Fibroblast of villous mesenchyme (primary cell): ENCODE measurements at places on chromosomes 1 and 21. TPM values are rescaled to one million over a fixed set of nuclear protein-coding genes. Genes with fewer than 3 reads are reported as not detected.

Gene TNFRSF1B
- total RNA-seq: 8.7 and 25.9 TPM in 2 replicates

Gene SPSB1
- 20.7 and 48.6 TPM in 2 replicates for total RNA-seq

Gene APOBEC4
- not detected in 2 replicates for total RNA-seq

Gene CYP4Z1
- not detected in 2 replicates for total RNA-seq

Gene ATP6V1G3
- total RNA-seq: 0.43 TPM in 1 of 2 replicates, not detected in the other

Gene TMEM240
- 2.2 and 2.3 TPM in 2 replicates for total RNA-seq

Gene TFF1
- not detected in 2 replicates for total RNA-seq

Gene IGSF21
- total RNA-seq: not detected in 2 replicates

Gene FCER1G
- 0.43 TPM in 1 of 2 replicates, not detected in the other for total RNA-seq

Gene LMO4
- 44.1 and 70.8 TPM in 2 replicates for total RNA-seq

Gene TNFSF18
- total RNA-seq: 2.9 and 11.2 TPM in 2 replicates

Gene ARHGEF16
- total RNA-seq: 0.86 and 0.97 TPM in 2 replicates

Gene RERE
- 51.4 and 56.0 TPM in 2 replicates for total RNA-seq

Gene FCGR3A
- not detected in 2 replicates for total RNA-seq

Gene RPTN
- not detected in 2 replicates for total RNA-seq

Gene RNASEL
- 4.5 and 9.1 TPM in 2 replicates for total RNA-seq

Gene CHI3L1
- total RNA-seq: 15.8 and 136 TPM in 2 replicates

Gene LENEP
- total RNA-seq: 0.32 and 0.43 TPM in 2 replicates

Gene MOB3C
- total RNA-seq: 5.2 and 8.6 TPM in 2 replicates

Gene AJAP1
- total RNA-seq: under 0.01 and 0.64 TPM in 2 replicates

Gene GDAP2
- total RNA-seq: 18.7 and 34.5 TPM in 2 replicates

Gene LBR
- 38.7 and 55.7 TPM in 2 replicates for total RNA-seq

Gene GJA8
- total RNA-seq: not detected in 2 replicates

Gene SUSD4
- under 0.01 TPM in 1 of 2 replicates, not detected in the other for total RNA-seq

Gene ETV3L
- total RNA-seq: not detected in 2 replicates

Gene C1orf87
- not detected in 2 replicates for total RNA-seq

Gene FCGR1A
- not detected in 2 replicates for total RNA-seq

Gene OR2AK2
- total RNA-seq: under 0.01 TPM in 1 of 2 replicates, not detected in the other

Gene TNN
- total RNA-seq: not detected in 2 replicates

Gene PRELP
- under 0.01 and 0.43 TPM in 2 replicates for total RNA-seq

Gene CYP4A22
- total RNA-seq: not detected in 2 replicates

Gene TMEM54
- total RNA-seq: 9.9 and 17.4 TPM in 2 replicates

Gene GLUL
- total RNA-seq: 321 and 350 TPM in 2 replicates

Gene LCK
- total RNA-seq: 0.43 TPM in 1 of 2 replicates, not detected in the other

Gene TARS2
- 17.3 and 18.4 TPM in 2 replicates for total RNA-seq

Gene CD1C
- total RNA-seq: not detected in 2 replicates

Gene UFC1
- 57.7 and 69.1 TPM in 2 replicates for total RNA-seq

Gene VASH2
- 0.43 and 0.97 TPM in 2 replicates for total RNA-seq

Gene NPPB
- total RNA-seq: 3.9 and 4.7 TPM in 2 replicates

Gene PAQR6
- total RNA-seq: 0.43 and 0.64 TPM in 2 replicates
